ENCODE measurements at places on chromosomes 5 and 9.

DNA sequence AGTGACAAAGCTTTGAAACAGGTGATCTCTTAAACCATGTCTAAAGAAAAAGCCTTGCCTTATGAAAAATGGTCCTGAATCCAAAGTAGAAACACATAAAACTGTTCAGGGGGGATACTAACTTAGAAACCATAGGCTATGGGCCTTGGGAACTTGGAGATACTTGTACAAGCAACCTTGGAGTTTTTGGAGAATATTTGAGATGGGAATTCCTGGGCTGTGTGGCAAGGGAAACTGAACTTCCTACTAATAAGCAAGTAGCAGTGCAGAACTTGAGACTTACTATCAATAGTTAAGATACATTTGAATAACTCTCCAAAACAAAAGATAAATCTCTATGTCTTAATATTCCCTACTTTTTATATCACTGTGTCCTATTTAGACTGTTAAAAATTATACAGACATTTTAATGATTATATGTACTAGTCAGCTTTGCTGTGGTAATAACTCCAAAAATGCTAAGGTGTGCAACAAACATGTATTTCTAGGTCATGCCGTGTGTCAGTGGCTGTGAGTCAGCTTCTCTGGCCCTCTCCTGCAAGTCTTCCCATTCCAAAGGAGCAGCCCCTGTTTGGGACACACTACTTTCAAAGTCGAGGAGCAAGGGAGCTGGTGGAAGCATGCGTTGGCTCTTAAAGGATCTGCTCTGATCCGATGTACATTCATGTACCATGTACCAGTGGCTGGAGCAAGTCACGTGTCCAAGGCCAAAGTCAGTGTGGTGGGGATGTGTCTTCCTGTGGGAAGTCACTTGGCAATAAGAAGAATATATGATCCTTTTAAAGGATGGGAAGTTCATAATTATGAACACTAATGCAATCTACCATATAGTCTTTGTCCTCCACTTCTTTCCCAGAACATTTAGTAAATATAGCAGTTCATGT, 39.6 kb downstream of the SNX30 start:
- DNase-seq, result peak; percentile 27

DNA sequence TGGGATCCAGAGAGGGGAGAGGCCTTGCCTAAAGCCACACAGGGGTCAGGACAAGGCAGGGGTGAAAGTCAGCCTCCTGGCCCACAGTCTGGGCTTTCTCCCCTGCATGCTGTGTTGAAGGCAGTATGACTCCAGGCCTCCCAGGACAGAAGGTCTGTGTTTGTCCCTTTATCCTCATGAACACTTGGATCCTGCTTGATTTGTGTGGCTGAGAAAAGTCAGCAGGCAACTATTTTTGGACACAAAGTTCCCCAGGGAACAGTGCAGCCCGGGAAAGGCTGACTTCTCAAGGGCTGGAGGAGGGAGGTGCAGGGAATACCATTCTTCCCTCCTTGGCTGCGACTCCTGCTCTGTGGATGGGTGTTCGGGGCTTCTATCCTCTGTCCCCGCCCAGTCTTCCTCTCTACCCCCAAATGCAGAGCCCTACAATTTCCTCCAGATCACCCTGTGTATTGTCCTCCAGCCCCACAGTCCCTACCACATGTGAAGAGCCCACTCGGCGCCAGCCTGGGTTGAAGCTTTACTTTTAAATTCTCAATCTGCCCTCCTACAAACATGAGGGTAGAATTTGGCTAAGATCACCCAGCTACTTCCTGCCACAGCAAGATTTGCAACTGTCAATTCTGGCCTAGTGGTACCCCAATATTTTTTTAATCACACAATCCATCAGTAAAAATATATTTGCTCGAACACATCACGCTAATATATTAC, 4.1 kb downstream of the AKNA start:
- DNase-seq, result peak; percentile 86

GRCh38 chr9:2227144-2227867, 212.2 kb downstream of the SMARCA2 start:
- DNase-seq, result peak; percentile 30

- peak; percentile 88 for DNase-seq
Measured at GRCh38 chr9:32552172-32552872, at the start of the genes SMIM27 and TOPORS. Gene SMIM27 (plus strand): TSS chr9:32552327. CDS start chr9:32552435, 108 bp downstream. Gene TOPORS (minus strand): TSS chr9:32552586. CDS start chr9:32552436, 150 bp downstream.

GRCh38 chr5:120158211-120158610, 305.9 kb upstream of the PRR16 start:
- DNase-seq, result no peak

- no peak for DNase-seq
Measured at GRCh38 chr5:160685695-160686094, 166.3 kb downstream of the ATP10B start.

- DNase-seq, result no peak
Measured at GRCh38 chr5:6090838-6091237, 287.5 kb downstream of the MED10 start.

DNA sequence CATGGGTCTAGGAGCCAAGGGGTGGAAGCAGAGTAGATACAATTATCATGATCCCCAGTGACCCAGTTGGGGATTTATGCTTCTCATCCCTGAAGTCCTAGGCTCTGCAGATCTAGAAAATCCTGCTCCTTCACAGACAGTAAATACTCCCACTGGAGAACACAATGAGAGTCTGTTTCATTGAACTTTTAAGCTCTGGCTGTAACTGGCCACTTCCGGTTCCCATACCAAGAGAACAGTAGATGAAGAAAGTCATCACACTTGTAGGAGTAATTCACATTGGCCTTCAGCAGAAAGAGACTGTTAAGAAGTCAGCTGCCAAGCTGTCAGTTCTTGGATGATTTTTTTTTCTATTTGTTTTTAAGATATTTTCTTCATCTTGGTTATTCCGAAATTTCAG, 597.1 kb downstream of the ACTL7B start:
- no peak for DNase-seq

DNA sequence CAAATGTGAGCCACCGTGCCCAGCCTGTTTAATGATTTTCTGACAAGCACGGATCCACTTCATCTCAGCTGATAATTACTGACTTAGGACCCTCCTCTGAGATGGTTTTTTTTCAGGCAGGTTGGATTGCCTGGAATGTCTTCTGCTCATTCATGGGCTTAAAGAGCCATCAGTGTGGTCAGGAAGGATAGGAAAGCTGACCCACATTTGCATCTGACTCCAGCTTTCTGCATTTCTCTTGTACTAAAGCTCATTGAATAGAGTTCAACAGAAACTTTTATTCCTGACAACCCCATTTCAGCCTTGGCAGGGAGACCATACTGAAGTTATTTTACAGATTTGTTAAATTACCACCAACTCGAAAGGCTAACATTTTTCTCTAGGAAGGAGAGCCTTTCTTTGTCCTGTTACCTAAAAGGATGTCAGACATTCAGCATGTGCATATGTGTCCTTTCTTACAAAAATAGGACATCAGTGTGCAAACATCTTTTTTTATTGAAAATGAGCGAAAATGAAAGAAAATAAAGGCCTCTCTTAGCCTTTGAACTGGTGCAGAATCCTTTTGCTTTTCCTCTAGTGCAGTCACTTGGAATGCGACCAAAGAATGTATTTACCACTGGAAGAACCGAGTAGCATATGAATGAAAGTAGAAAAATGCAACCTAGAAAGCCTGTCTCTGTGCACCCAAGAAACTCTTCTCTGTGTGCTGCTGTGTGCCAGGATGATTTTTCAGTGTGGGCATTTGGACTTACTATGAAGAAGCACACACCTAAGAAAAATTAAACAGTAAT, 26.6 kb downstream of the ADCY2 start:
- DNase-seq, result no peak

DNA sequence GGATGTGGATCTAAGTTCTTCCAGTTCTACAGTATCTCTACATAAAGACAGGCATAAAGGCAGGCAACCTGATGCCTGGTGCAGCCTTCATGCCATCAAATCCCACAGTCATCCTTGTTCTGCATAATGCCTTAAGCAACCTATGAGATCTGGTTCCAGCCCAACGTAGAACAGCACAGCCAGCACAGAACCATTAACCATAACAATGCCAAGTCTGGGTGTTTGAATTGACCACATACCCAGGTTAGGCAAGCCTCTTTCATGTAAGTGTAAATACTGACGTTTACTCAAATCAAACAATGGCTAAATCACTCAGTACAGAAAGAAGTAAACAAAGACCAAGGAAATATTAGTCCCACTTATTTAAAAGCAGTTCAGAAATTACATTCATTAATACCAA, 195.0 kb downstream of the ADAMTSL1 start:
- no peak for DNase-seq

DNA sequence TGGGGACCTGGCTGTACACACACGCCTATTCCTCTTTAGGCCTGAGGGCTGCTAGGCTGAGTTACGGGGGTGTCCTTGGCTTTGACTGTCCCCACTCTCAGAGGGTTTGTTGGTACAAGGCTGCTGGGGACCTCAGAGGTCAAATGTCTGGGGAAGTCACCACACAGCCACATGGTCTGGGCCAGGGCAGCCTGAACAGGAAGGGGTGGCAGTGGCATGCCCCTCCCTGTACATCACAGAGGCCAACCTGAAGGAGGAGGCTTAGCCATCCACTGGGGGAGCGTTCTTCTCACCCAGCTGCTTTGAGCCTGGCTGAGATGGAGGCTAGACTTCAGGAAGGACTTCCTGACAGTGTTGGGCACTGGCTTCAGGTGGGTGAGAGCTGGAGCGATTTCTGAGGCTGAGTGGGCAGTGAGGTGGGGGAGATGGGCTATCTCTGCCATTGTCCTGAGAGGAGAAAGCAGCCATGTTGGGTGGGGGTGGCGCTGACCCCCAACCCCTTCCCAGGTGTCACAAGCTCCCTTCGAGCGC, 36.3 kb downstream of the CXXC5 start:
- no peak for DNase-seq

DNA sequence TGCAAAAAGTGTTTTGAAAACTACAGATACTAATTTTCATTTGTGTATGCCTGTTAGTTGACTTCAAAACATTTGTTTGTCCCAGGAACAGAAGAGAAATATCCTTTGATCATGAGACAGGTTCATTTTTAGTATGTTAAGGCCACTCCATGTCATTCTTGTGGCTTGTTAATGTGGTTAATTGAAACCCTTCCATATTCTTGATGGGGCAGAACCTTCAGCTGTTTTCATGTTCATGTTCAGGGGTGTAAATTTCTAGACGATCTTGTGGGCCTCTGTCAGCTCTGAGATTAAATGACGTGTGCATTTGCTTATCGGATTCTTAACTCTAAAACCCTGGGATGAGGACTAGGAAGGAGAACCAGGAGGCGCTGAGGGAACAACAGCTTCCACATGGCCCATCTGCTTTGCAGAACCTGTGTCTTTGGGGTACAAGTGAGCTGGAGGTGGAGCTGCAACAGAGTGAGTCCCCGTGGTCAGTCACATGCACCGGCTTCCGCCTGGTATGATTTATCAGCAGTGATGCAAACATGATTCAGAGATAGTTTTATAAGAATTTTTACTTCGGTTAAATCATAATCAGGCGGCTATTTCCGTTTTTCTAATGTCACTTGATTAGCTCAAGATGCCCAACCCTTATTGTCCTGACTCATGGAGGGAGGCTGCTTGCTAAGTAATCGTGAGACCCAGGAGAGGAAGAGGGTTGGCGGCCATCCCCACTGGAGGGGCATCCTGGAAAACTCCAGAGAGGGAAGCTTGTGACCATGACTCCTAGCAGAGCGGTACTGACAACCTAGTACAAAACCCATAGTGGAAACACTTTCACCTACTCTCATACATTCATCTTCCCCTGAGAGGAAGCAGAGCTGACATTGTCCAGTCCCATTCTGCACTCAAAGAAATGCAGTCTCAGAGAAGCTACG, 138.4 kb downstream of the C9orf152 start:
- peak; percentile 95 for DNase-seq

GRCh38 chr5:133247881-133248624, 196.2 kb downstream of the HSPA4 start:
- DNase-seq, result no peak

DNA sequence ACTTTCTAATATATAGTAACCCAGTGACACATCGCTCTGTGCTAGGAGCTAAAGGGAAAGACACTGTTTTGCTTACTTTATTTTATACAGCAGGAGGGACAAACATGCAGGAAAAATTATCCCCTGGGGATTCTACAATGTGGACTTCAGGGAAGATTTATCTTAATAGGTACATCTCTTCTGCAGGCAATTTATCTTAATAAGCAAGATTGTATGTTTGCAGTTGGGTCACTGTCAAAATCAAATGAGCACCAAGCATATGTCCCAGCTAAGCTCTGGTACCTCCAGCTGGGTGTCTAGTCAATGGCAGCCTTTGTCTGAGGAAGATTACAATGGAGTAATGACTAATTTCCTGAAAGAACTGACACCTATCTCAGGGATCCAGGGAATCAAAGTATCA, 309.9 kb upstream of the PANK3 start:
- no peak for DNase-seq

- DNase-seq, result peak; percentile 3
Measured at GRCh38 chr5:81717860-81718259, 33.0 kb downstream of the SSBP2 start.

DNA sequence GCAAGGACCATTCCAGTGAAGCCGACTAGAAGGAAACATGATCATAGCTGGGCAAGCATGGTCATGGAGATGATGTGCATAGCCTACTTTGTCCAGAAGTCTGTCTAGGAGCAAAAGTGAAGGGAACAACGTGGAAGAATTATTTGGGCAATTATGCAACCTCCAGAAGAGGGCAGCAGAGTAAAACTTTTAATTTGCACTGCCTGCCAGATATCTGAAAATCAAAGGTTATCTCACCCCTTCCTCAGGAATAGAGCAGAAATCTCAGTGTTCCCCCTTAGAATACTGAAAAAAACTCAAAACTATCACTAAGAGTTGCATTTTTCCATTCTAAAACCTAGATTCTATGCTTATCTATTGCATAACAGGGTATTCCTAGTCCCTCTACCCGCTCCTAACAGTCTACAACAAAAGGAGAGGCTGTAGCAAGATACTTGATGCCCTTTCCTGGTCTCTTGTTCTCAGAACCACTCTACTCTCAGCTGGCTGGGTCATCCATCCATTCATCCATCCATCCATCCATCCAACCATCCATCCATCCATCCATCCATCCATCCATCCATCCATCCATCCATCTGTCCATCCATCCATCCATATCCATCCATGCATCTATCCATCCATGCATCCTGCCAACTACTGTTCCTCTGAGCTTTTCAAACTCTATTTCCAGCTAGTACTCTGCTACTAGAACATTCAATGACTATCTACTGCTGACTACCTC, 8.4 kb upstream of the SETD9 start:
- DNase-seq, result peak; percentile 32

- DNase-seq, result peak; percentile 63
Measured at GRCh38 chr5:96597438-96598020, 64.6 kb upstream of the CAST start.

DNA sequence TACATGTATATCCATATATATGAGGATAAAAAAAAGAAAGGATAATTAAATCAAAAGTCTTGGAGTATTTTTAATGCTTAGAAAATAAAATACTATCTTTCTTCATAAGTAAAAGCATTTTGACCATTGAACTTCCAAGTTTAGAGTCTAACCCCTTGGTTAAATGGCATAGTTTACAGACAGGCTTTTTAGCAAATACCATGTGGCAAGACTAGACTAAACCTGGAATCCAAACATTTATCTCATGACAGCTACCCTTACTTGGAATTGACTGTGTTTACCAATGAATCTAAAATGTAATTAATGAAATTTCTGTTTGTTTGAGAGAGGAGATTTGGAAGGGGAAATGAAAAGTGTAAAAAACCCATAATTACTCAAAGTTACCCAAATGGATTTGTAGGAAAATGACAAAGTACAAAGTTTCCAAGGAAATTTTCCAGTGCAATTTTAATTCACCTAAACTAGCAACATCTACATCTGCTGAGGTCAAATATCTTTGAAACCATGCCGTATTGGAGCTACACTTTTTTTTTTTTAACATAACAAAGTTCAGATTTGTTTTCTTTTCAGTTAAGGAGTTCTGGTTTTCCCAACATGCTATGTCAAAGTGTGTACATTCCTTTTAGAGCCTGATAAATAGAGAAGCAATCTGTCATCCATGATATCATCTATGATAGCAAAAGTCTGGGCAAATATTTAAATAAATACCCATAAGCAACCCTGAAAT, 272.1 kb upstream of the DAB2 start:
- DNase-seq, result no peak

Data from fibroblast of skin of right quadriceps (primary cell).